Activated CD8-positive, alpha-beta T cell treated with anti-CD3 and anti-CD28 coated beads for 36 hours (primary cell): ENCODE measurements at places on chromosomes 7 and 10.
A peak's percentile ranks its signal among the peaks of the same experiment; 100 is the strongest.

DNA sequence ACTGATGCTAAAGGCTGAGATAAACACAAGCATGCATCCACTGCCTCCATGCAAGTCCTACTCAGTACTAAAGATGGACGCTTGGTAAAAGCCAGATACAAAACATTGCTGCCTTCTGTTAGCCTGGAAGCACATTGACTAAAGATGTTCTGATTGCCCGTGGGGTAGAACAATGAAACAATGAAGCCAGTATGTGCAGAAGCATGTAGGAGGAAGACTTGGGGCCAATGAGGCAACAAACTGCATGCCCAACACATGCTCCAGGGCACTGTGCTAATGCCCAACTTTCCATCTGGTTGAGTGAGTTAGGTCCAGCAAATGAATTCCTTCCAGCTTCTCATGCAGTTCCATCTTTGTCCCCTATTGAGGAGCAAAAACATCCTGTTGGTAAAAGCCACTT is 1245.5 kb downstream of the GATA3 start:
- no peak for DNase-seq

DNA sequence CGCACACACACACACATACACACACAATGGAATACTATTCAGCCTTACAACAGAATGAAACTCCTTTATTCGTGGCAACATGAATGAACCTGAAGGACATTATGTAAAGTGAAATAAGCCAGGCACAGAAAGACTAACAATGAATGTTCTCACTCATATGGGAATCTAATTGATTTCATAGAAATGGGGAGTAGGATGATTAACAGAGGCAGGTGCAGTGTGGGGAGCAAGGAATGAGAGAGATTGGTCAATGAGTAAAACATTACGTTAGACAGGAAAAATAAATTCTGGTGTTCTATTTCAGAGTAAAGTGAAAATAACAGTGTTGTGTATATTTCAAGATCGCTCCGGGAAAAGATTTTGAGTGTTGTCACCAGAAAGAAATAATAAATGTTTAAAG is 694.5 kb downstream of the NXPH1 start:
- DNase-seq, result no peak

DNA sequence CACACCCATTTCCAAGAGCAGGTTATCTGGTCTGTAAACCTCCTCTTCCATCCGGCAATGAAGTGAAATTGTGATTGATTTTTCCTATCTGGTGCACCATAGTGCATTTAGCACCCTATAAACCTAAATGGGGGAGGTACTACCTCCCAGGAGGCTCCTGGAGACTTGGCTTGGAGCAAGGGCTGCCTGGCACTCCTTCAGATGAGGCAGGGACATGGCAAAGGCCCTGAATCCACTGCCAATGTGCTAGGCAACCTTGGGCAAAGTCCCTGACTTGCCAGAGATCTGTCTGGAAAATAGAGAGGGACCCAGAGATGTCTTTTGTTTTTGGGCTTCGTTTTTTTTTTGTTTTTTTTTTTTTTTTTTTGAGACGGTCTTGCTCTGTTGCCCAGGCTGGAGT is 6.7 kb upstream of the GRID1 start:
- no peak for DNase-seq

GRCh38 chr10:99689461-99689860 is 30.2 kb downstream of the ENTPD7 start:
- DNase-seq, result no peak

GRCh38 chr7:13262929-13263530 is 575.6 kb downstream of the ARL4A start:
- no peak for DNase-seq

GRCh38 chr10:13990946-13991345 is 339.8 kb downstream of the FRMD4A start:
- no peak for DNase-seq

- DNase-seq, result no peak
These were observed 48.1 kb upstream of the SEPTIN7 start for GRCh38 chr7:35752742-35753141.

DNA sequence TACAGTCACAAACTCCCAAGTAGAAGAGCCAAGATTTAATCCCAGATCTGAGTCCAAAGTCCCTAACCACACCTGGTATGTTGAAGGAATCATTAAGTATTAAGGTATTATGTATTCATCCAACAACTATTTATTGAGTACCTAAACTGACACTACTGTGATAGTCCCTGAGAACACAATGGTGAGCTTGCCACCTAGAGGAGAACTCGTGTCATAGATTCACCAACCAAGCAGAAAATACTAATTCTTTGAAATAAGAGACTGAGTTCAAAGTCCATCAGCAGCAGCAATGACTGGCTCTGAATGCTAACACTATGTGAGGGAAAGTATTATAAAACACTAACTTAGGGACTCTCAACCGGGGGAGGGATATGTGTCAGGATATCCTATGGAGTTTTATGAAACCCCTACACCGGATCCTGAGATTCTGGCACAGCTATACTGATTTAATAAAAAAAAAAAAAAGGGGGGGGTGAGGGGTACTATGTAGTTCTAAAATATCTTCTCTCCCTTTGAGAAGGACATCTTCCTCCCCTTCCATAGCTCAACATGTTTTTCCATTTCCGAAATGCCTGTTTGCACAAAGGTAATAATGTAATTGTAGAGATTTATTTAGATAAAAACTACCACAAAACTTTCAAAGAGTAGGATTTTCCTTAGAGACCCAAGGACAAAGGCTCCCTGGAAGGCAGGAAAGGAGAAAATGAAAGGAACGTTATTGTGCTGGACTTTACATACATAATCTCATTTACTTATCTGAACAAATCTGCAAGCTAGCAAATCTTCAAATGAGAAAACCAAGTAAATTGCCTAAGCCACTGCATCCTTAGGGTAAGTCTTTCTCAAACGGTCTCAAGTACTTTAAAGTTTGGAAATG is 1.6 kb downstream of the NCOA4 start:
- peak; percentile 51 for DNase-seq

GRCh38 chr7:135970682-135971365 is 6.3 kb downstream of the MTPN start:
- no peak for DNase-seq

GRCh38 chr7:25926009-25926408 is 226.0 kb upstream of the NFE2L3 start:
- DNase-seq, result no peak

DNA sequence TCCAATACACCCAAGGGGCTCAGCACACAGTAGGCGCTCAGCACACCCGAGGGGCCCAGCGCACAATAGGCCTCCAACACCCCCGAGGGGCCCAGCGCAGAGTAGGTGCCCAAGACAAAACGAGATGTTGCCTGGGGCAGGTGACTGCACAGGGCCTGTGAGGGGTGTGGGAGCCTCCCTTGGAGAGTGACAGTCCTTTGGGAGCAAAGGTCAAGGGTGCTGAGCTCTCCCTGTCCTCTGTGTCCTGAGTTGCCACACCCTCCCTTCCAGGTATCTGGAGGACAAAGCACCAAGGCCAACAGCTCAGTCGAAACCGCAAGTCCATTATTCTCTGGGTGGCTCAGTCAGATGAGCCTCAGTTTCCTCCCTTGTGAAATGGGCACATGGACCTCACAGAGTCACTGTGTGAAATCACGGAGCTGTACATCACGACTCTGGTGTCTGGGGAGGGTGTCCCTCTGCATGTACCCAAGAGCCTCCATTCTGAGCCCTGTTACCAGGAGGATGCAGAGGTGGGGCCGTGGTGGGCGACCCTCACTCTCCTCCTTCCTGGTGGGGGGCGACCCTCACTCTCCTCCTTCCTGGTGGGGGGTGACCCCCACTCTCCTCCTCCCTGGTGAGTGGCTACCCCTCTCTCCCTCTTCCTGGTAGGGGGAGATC is 81.3 kb downstream of the FOXL3 start:
- DNase-seq, result no peak

- DNase-seq, result no peak
These were observed 16.3 kb upstream of the SLC29A4 start for GRCh38 chr7:5266191-5267028.

DNA sequence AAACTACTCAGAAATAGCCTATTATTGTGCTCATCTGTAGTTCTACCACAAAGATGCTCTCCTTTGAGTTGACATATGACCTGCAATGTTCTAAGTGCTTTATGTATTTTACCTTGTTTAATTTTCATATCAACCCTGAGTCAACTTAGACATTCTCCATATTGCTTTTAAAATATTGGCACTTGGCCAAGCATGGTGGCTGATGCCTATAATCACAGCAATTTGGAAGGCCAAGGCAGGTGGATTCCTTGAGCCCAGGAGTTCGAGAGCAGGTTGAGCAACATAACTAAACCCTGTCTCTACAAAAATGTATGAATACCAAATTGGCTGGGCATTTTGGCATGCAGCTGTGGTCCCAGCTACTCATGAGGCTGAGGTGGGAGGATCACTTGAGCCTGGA is 50.6 kb downstream of the PRKG1 start:
- no peak for DNase-seq

DNA sequence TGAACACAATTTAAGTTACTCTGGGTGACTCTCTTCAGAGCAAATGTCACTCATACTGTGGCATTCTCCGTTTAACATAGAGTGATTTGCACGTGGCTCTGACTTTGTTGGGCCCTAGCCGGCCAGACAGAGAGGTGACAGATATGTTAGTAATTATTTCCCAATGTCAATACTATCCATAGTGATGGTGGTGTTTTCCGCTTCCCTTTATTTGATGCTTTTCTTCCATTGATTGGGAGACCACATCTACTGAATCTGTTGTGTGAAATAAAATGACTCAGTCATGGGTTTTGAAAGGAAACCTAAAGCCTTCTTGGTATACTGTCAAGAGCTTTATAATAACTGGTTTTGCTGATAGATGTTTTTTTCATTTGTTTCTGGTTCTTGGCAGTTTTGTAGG is 7.4 kb downstream of the AVL9 start:
- DNase-seq, result peak; percentile 71

- no peak for DNase-seq
These were observed 51.4 kb upstream of the KIAA1217 start for GRCh38 chr10:24157567-24157966.

- no peak for DNase-seq
These were observed 60.0 kb upstream of the ACSM6 start for GRCh38 chr10:95133997-95134396.

DNA sequence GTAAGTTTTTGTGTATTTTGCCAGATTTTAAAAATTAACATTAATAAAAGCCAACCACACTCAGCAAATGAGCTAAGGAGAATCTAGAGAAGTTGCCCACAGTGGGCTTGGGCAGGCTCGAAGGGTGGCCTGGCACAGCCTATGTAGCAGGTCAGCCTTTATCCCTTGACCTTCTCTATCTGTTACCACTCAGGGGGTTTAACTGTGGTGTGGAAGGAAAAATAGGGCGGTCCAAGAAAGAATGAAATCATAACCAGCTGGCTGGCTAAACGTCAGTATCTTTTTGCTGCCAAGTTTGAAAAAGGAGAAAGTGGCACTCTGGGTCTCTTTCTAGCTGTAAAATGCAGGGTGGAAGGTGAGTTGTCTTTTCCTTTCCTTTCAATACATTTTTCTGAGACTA is 130.3 kb upstream of the ASAH2 start:
- no peak for DNase-seq

DNA sequence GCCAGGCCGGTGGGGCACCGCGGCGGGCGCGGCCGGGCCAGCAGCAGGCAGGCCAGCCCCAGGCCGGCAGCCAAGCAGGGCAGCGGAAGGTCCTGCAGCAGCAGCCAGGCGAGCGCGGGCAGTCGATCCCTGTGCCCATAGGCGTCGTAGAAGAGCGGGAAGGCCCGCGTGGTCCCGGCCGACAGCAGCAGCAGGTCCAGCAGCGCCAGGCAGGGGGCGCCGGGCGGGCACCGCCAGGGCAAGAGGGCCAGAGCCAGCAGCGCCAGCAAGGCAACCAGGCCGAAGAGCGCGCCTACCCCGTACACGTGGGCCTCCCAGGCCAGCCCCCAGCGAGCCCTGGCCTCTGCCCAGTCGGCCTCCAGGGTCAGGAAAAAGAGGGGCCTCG is 8.4 kb upstream of the RBM28 start:
- peak; percentile 40 for DNase-seq

DNA sequence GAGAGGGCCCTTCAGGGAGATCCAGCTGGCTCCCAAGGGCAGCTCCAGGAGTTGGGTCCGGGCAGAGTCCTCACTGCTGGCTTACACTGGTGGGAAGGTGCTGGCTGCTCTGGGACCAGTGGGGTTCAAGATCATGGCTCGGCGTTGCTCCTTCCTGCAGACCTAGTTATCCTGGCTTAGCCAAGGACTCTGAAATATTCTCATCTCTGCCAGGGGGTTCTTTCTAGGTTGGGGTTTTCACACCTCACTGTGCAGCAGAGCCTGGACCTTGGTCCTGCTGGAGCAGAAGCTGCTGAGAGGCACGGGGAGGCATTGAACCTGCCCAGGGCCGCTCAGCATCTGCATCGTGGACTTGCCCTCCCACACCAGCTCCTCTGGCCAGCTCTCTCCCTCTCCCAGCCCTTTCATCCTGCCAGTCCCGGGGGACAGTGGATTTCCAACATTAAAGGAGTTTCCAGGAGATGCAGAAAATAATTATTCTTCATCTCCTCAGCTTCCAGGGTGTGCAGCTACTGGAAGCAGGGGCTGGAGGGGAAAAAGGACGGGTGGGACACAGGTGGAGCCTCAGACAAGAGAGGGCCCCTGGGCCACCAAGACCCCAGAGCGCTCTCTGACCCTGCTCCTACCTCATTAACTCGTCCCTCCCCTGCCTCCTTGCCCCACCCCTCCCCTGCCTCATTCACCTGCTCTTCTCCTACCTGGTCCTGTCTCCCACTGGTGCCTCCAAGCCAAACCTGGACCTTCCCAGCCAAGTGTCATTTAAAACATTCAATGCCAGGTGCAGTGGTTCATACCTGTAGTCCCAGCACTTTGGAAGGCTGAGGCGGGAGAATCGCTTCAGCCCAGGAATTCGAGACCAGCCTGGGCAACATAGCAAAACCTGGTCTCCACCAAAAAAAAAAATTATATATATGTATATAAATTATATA is 42.5 kb downstream of the JAKMIP3 start:
- DNase-seq, result no peak

GRCh38 chr10:86347856-86348255 is 18.7 kb downstream of the GRID1 start:
- no peak for DNase-seq

GRCh38 chr7:107613948-107614347 is 33.9 kb downstream of the BCAP29 start:
- DNase-seq, result no peak

DNA sequence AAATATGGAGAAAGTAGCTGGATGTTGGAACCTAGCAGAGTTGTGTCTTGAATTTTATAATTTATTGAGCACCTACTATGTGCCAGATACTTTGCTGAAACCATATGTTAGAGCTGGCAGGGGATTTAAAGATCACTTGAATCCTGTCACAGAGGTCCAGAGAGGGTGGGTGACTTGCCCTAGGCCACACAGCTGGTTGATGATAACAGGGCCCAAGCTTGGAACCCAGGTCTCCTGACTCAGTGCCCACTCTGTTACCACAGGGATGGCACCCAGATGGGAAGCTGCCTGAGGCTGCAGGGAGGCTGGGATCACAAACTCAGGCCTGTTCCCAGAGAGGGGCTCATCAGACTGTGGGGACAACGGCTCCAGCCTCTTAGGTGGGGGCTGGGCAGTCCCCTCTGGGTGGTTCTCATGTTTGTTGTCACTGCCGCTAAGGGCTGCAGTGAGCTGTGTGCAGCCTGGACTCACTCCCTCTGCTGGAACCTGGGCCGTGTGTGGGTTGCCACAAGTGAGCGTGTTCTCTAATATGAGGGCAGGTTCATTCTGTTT is 18.6 kb downstream of the GOLGA7B start:
- no peak for DNase-seq
